ENCODE measurements at places on chromosomes 2 and 18.

GRCh38 chr2:3659447-3660432 lies 1.7 kb downstream of the ALLC start:
- DNase-seq: no peak

DNA sequence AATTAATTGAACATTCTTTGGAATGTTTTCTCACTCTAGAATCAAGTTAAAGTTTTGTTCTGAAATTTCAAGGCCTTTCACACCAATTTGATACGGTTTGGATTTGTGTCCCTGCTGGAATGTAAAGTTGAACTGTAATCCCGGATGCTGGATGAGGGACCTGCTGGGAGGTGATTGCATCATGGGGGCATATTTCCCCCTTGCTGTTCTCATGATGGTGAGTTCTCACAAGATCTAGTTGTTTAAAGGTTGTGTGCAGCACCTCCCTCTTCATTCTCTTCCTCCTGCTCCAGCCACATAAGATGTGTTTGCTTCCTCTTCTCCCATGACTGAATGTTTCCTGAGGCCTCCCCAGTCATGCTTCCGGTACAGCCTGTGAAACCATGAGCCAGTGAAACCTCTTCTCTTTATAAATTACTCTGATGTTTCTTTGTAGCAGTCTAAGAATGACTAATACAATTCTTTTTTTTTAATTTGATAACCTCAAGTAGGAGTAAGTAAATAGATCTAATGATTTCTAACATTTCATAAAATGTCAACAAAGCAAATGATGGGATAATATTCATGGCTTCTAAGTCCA lies 144.2 kb upstream of the CDH7 start:
- no peak for DNase-seq

DNA sequence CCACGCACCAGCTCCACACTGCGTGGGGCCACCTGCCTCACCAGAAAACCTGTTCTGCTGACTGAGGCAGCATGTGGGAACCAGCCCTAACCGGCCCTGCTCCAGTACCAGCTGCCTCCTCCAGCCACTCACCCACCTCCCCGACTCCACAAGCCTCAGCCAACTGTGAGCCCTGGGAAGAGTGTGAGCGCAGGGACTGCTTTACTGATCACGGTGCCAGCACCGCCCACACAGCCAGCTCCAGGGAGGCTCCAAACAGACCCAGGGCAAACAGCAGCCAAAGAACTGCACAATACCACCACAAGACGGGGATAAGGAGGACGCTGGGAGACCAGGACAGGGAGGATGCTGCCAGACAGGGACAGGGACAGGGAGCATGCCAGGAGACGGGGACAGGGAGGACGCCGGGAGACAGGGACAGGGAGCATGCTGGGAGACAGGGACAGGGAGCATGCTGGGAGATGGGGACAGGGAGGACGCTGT lies 28.4 kb downstream of the EIPR1 start:
- no peak for DNase-seq

- no peak for DNase-seq
Measured at GRCh38 chr2:108944601-108945331, 44.3 kb downstream of the EDAR start.

- no peak for DNase-seq
Measured at GRCh38 chr18:24014986-24015638, 558 bp downstream of the TTC39C start.

DNA sequence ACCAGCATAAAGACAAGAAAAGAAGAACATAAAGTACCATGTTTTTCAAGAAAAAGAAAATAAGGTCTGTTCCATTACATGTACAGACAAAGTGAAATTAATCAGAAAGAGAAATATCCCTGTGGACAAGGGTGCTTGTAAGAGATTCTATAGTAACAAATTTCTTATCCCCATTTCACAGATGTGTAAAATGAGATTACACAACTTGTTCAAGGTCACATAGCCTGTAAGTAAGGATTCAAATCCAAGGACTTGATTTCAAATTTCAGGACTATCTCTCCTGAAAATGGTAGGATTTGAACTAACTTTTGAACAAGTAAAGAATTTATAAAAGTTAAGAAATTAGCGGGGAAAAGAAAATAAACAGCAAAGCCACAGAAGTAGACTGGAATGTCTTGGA lies 248.2 kb upstream of the SLC39A10 start:
- DNase-seq: no peak

- no peak for DNase-seq
Measured at GRCh38 chr2:177501186-177501585, 108.6 kb downstream of the AGPS start.
